ENCODE measurements at places on chromosomes 4 and X.

DNA sequence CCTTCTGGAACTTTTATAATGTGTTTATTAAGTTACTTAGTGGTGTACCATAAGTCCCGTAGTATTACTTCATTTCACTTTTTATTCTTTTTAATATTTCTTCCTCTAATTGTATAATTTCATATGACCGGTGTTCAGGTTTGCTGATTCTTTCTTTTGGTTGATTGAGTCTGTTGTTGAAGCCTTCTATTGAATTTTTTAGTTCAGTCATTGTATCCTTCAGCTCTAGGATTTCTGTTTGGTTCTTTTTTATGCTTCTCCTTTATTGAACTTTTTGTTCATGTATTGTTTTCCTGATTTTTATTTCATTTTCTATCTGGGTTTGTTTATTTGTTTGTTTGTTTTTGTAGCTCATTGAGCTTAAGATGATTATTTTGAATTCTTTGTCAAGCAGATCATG is 8.8 kb downstream of the CEP44 start:
- no peak for DNase-seq
- no peaks in the 10 kb centered on the region for H3K27me3 ChIP-seq
- H3K4me3 ChIP-seq: no peak overlapping the region
- peaks cover 16% of the 10 kb centered on the region for H3K4me1 ChIP-seq

DNA sequence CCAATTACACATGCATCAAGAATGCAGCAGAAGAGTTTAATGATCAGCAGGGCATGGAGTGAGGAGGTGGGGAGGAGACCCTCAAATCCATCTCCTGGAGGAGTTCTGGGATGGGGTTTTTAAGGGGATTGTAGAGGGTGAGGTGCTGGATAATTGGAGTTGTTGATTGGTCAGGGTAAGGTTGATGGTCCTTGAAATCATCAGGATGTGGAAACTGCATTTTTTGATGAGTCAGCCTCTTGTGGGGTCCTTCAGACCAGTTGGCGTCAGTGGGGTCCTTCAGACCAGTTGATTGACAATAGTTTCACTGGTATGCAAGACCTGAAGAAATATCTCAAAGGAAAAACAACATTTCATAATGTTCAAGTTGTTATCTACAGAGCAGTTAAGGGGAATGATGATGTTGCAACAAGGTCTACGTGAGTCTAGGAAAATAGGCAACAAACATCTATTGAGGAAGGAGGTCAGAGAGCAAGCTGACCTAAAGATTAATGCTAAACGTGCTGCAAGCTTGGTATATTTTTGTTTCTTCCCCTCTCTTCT is 88.3 kb downstream of the NRK start:
- no peak overlapping the region for H3K4me3 ChIP-seq
- no peak for DNase-seq
- H3K27ac ChIP-seq: no peak overlapping the region
- no peaks in the 10 kb centered on the region for H3K36me3 ChIP-seq
- no peaks in the 10 kb centered on the region for H3K4me1 ChIP-seq

GRCh38 chrX:123961268-123962005 is at the start of gene STAG2:
Gene STAG2, plus strand, starts transcription at chrX:123961706. Its CDS starts 60,922 bp downstream, at chrX:124022628.
- peak within 1 kb of the TSS; percentile 99 for H3K27ac ChIP-seq
- H3K4me3 ChIP-seq: peak within 1 kb of the TSS; percentile 96
- peak; percentile 72 for DNase-seq
- H3K27me3 ChIP-seq: no peaks in the 10 kb centered on the region

GRCh38 chr4:154332681-154333421 is 158.7 kb downstream of the DCHS2 start:
- peak overlapping the region; percentile 69 for H3K4me3 ChIP-seq
- H3K27me3 ChIP-seq: peaks cover 14% of the 10 kb centered on the region
- H3K4me1 ChIP-seq: peaks cover 9% of the 10 kb centered on the region
- peak; percentile 85 for DNase-seq
- H3K36me3 ChIP-seq: no peaks in the 10 kb centered on the region
- H3K27ac ChIP-seq: no peak overlapping the region

DNA sequence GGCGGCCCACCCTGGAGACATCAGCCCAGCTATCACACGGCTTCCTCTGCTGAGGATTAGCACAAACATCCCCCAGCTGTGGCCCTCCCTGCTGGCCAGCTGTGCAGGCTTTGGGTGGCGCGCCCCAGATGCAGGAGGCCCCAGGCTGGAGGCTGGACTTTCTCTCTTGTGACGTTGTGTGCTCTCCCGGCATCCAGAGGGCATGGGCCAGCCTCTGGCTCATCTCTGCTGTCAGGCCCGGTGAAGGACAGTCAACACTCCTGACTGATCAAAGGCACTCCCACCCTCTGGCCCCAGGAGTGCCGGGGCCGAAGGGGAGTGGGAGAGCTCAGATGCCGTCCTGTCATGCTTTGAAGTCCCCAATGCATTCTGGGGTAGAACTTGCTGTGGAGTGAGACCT is 29.9 kb upstream of the PJA1 start:
- no peak overlapping the region for H3K27ac ChIP-seq
- no peaks in the 10 kb centered on the region for H3K4me1 ChIP-seq
- DNase-seq: no peak
- H3K27me3 ChIP-seq: no peaks in the 10 kb centered on the region

DNA sequence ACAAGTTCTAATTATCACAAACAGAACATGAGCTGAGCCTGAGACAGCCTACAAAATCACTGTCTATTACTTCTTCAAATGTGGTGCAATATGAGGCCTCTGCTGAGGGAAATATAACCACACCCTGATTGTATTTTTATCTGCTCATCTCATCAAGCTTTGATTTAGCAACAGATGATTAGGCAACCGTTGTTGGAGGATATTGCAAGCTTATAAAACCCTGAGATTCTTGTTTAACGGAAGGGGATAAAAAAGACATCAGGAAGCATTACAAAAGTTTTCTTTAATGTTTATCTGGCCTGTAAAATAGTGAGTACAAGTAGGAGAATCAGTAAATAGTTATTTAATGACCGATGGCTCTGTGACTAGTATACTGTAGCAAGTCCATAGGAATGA is 108.5 kb downstream of the ZNF330 start:
- H3K4me3 ChIP-seq: no peak overlapping the region
- no peaks in the 10 kb centered on the region for H3K36me3 ChIP-seq
- H3K4me1 ChIP-seq: peaks cover 5% of the 10 kb centered on the region
- no peak for DNase-seq
- peaks cover 29% of the 10 kb centered on the region for H3K27me3 ChIP-seq

DNA sequence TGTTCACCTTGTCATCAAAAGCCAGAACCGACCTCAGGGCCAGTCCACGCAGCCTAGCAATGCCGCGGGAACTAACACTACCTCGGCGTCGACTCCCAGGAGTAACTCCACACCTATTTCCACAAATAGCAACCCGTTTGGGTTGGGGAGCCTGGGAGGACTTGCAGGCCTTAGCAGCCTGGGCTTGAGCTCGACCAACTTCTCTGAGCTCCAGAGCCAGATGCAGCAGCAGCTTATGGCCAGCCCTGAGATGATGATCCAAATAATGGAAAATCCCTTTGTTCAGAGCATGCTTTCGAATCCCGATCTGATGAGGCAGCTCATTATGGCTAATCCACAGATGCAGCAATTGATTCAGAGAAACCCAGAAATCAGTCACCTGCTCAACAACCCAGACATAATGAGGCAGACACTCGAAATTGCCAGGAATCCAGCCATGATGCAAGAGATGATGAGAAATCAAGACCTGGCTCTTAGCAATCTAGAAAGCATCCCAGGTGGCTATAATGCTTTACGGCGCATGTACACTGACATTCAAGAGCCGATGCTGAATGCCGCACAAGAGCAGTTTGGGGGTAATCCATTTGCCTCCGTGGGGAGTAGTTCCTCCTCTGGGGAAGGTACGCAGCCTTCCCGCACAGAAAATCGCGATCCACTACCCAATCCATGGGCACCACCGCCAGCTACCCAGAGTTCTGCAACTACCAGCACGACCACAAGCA is 898 bp downstream of the UBQLN2 start:
- H3K4me3 ChIP-seq: peak overlapping the region; percentile 91
- peak; percentile 81 for DNase-seq
- H3K36me3 ChIP-seq: peaks cover 43% of the 10 kb centered on the region
- H3K27ac ChIP-seq: peak overlapping the region; percentile 100

DNA sequence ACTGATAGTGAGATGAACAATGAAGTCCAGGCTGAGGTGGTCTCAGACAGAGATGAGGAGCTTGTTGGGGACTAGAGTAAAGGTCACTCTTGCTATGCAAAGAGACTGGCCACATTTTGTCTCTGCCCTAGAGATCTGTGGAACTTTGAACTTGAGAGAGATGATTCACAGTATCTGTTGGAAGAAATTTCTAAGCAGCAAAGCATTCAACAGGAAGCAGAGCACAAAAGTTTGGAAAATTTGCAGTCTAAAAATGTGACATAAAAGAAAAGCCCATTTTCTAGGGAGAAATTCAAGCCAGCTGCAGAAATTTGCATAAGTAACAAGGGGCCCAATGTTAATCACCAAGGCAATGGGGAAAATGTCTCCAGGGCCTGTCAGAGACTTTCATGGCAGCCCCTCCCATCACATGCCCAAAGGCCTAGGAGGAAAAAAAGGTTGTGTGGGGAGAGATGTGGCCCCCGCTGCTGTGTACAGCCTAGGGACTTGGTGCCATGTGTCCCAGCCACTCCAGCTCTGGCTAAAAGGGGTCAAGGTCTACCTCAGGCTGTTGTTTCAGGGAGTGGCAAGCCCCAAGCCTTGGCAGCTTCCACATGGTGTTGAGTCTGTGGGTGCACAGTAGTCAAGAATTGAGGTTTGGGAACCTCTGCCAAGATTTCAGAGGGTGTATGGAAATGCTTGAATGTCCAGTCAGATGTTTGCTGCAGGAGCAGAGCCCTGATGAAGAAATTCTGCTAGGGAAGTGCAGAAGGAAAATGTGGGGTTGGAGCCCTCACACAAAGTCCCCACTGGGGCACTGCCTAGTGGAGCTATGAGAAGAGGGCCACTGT is 262.8 kb downstream of the DKK2 start:
- no peak overlapping the region for H3K4me3 ChIP-seq
- no peak for DNase-seq
- no peaks in the 10 kb centered on the region for H3K27me3 ChIP-seq
- H3K36me3 ChIP-seq: no peaks in the 10 kb centered on the region

- H3K4me3 ChIP-seq: no peak overlapping the region
- no peak for DNase-seq
- peaks cover 15% of the 10 kb centered on the region for H3K4me1 ChIP-seq
- no peak overlapping the region for H3K27ac ChIP-seq
- no peaks in the 10 kb centered on the region for H3K36me3 ChIP-seq
These were observed 3.4 kb upstream of the RRAGB start for GRCh38 chrX:55714161-55714560.

GRCh38 chr4:8269535-8270417 is at the start of gene HTRA3:
Gene HTRA3, plus strand, starts transcription at chr4:8269754. Its CDS starts 215 bp downstream, at chr4:8269969.
- H3K36me3 ChIP-seq: no peaks in the 10 kb centered on the region
- DNase-seq: no peak
- H3K4me3 ChIP-seq: no peak within 1 kb of the TSS
- no peak within 1 kb of the TSS for H3K27ac ChIP-seq
- no peaks in the 10 kb centered on the region for H3K4me1 ChIP-seq

DNA sequence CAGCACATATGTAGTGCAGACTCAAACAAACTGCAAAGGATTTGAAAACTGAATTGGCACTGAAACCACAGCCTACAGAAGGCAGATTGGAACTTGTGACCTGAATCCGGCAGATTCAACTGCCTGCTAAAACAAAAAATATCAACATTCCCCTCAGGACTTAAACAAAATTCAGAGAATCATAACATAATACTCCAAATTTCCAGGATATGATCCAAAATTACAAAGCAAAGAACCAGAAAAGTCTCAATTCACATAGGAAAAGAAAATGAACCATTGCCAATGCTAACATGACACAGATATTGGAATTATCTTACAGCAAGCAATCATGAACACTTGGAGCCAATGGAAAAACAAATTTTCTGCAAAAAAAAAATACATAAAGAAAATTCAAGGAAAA is 250.4 kb downstream of the PRDM5 start:
- H3K36me3 ChIP-seq: peaks cover 3% of the 10 kb centered on the region
- no peak for DNase-seq
- H3K27me3 ChIP-seq: peaks cover 13% of the 10 kb centered on the region
- no peaks in the 10 kb centered on the region for H3K4me1 ChIP-seq
- H3K4me3 ChIP-seq: no peak overlapping the region

- no peaks in the 10 kb centered on the region for H3K36me3 ChIP-seq
- H3K4me1 ChIP-seq: peaks cover 8% of the 10 kb centered on the region
- peaks cover 5% of the 10 kb centered on the region for H3K27me3 ChIP-seq
- DNase-seq: no peak
These were observed 72.2 kb upstream of the STOX2 start for GRCh38 chr4:183832776-183833450.

DNA sequence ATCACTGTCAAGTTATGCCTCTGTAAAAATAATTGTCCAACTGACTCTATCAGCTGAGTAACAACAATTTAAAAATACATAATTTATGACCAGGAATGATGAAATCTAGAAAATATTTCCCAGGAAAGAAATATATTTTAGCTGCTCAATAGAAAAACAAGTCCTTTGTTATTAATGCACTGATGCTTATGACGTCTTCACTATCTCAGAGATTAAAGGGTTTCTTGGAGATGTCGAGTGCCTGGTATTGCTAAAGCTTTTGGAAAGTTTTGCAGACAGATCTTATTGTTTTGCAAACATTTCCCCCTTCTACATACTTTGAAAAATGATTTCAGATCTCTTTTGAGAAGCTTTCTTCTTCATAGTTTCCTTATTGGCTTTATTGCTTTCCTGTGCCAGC is 154.6 kb upstream of the RPS6KA3 start:
- H3K36me3 ChIP-seq: no peaks in the 10 kb centered on the region
- H3K27ac ChIP-seq: no peak overlapping the region
- no peaks in the 10 kb centered on the region for H3K27me3 ChIP-seq

DNA sequence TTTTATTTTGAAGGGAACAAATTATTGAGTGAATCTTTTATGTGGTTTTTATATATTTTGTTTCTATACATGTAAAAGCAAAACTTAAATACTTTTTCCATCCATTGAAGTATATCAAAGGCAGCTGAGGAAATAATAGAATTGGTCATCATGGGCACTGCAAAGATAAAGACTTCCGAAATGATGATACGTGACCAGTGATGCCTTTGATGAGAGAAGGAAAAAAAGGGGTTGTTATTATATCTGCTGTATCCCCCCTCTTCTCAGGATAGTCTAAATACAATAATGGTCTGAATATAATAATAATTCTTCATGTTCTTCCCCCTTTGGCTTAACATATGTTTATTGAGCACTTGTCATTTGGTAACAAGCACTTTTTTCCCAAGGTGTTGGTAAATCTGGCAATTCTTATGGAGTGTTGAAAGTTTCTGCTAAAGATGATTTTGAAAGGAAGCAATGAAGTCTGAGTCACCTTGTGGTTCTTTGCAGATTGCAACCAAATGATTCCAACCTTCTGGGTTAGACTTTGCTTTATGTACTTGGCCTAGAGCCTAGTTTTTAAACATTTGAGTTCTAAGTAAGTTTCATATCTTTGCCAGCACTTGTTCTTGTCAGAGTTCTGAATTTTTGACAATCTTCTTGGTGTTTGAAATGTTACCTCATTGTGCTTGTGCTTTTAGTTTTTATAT is 60.8 kb downstream of the USP9X start:
- H3K27ac ChIP-seq: peak overlapping the region; percentile 56
- no peak for DNase-seq

DNA sequence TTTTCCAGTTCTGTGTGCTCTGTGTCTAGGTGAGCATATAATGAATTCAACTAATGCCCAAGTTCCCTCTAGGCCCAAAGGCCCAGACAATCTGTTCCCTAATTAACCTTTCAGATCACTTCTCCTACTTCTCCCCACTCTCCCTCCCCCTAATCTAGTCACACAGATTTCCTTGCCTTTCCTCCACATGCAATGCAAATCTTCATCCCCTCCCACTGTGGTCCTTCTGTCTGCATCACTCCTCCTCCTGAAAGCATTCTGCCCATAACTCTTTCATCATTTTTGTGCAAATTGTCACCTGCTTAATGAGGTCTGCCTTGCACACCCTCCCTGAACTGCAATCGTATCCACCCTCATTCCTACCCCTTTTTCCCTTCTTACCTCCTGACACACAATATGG is 346.6 kb downstream of the FBXO8 start:
- no peak for DNase-seq
- no peaks in the 10 kb centered on the region for H3K4me1 ChIP-seq
- H3K27ac ChIP-seq: no peak overlapping the region
- no peak overlapping the region for H3K4me3 ChIP-seq
- peaks cover 11% of the 10 kb centered on the region for H3K27me3 ChIP-seq

Measured in activated naive CD4-positive, alpha-beta T cell treated with anti-CD3 and anti-CD28 coated beads for 36 hours (primary cell).